T-helper 17 cell (primary cell): ENCODE measurements at places on chromosomes 2 and 18.

- no peak for DNase-seq
These were observed 145.4 kb upstream of the FOSL2 start for GRCh38 chr2:28247290-28247689.

- DNase-seq = no peak
These were observed 3.4 kb downstream of the GEN1 start for GRCh38 chr2:17757321-17757720.

DNA sequence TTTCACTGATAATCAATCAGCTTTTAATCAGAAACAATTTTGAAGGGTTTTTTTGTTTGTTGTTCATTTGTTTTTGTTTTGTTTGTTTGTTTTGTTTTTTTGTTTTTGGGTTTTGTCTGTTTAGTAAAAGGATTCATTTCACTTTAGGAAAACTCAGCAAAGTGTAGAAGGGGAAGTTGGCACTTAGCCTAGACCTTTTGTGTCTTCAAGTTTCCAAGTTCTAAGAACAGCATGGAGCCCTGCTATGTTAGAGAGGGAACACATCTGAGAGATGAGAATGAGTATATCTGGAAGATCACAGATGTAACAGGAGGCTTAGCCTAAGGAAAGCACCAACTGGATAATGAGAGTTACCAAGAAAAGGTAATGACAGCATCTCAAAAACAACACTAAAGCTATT lies 501.5 kb downstream of the ERBB4 start:
- DNase-seq = no peak

DNA sequence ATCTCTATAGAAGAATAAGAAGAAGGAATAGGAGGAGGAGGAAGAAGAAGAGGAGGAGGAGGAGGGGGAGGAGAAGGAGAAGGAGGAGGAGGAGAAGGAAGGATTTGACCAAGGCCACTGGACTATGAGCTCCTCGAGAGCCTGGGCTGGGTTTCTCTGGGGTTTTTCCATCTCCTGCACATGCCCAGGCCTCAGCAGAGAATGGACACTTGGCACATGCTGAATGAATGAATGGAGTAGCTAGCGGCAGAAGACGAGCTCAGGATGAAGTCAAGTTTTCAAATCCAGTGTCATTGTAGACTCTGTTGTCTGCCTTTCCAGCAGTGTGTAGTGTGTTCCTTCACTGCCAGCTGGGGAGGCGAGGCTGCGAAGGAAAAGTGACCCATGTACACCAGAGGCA lies 2.2 kb downstream of the MYO7B start:
- no peak for DNase-seq

DNA sequence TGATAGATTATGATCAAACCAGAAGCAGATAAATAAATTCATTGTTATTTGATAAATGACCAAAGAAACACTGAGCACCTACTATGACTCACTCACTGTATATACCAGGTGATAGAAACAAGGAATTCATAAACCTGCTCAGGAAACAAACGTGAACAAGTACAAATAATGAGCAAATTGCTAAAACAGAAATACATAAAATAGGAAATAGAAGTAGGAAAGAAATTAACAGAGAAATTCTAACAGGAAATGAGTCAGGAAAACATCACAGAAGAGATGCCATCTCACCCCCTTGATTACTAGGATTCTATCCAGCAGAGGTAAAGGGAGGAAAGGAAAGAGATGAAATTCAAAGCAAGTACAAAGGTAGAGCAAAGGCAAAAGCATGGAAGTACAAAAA lies 31.3 kb downstream of the EXOC6B start:
- no peak for DNase-seq

DNA sequence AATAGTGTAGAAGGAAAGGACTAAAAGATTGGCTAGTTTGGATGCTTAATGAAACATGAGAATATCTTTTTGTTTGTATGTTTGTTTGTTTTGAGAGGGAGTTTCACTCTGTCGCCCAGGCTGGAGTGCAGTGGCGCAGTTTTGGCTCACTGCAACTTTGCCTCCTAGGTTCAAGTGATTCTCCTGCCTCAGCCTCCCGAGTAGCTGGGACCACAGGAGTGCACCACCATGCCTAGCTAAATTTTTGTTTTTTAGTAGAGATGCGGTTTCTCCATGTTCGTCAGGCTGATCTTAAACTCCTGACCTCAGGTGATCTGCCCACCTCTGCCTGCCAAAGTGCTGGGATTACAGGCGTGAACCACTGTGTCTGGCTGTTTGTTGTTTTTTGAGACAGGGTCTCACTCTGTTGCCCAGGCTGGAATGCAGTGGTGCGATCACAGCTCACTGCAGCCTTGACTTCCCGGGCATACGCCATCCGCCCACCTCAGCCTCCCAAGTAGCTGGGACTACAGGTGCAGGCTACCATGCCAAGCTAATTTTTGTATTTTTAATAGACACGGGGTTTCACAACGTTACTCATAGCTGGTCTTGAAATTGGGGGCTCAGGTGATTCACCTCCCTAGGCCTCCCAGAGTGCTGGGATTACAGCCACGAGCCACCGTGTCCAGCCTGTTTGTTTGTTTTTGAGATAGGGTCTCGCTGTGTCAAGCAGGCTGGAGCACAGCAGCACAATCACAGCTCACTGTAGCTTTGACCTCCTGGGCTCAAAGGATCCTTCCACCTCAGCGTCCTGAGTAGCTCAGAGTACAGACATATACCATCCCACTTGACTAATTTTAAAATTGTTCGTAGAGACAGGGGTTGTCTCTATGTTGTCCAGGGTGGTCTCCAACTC lies 209.2 kb downstream of the MYCN start:
- no peak for DNase-seq

DNA sequence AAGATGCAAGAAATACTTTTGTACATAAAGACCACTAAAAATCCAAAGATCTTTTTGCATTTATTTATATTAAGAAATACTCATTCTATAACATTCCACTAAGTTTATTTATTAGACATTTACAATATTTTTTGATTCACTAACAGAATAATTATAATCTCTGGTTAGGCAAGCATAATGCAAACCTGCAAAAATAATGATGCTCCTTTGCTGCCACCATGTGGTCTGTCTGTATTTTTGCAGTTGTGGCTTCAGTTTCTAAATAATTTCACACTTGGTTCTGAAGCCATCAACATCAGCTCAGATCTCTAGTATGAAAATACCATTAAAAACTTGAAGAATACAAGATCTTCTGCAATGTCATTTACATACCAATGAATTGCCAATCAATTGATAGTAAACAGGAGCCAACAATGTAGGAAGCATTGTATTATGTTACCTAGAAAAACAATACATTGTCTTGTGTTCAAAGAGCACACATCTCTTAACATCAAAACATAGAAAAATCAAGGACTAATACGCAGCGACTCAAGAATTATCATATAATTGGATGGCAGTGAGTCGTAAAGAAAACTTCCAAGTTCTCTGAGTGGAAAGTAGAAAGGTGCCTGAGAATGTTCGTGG lies 28.8 kb upstream of the WDR75 start:
- no peak for DNase-seq

DNA sequence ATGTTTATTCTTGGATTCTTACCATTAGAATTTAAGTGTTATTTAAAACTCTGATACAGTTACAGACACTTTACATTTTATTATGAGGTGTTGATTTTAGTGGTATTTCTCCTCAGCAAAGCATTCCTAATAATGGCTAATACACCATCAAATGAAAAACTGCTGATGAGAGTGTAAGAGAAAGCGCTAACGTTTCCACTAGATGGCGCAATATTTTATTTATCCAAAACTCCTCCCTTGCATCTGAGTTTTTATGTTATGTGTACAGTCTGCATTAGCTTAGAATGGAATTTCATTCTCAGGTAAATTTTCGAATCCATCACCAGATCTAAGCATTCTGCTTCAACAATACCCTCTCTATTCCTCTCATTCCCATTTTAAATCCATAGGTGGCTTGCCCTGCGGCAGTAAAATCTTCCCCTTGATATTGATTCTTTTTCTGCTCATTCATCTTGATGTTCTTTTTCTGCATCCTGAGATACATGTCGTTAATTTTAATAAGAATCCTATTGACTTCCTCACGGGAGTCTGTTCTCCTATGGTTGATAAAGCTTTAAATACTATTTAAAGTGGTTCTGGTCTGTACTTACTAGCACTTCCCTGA lies 53.9 kb downstream of the PRKRA start:
- no peak for DNase-seq

- DNase-seq = no peak
These were observed 1.1 kb downstream of the L3MBTL4 start for GRCh38 chr18:6413579-6414117.

GRCh38 chr2:125471963-125472362 lies 1184.0 kb upstream of the GYPC start:
- DNase-seq = no peak

DNA sequence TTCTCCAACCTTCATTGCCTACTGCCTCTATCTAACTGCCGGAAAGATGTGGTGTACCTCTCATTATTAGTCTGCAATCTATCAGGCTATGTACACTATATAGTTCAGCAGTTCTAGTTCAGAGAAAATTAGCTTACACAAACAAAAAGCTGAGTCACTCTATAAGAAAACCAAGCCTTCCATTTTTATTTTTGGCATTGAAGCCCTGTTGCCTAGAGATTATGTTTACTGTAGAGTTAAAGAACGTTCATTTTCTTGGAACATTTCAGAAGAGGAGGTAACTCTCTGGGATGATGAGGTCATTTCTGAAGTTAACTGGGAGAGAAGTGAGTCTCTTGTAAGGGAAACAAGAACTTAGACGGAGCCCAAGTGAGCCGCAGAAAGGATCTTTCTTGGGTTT lies 133.5 kb downstream of the FAM124B start:
- no peak for DNase-seq

- DNase-seq = no peak
These were observed 58.4 kb upstream of the GREB1L start for GRCh38 chr18:21183670-21184069.

- no peak for DNase-seq
These were observed 270.3 kb downstream of the NEDD4L start for GRCh38 chr18:58314284-58314683.

DNA sequence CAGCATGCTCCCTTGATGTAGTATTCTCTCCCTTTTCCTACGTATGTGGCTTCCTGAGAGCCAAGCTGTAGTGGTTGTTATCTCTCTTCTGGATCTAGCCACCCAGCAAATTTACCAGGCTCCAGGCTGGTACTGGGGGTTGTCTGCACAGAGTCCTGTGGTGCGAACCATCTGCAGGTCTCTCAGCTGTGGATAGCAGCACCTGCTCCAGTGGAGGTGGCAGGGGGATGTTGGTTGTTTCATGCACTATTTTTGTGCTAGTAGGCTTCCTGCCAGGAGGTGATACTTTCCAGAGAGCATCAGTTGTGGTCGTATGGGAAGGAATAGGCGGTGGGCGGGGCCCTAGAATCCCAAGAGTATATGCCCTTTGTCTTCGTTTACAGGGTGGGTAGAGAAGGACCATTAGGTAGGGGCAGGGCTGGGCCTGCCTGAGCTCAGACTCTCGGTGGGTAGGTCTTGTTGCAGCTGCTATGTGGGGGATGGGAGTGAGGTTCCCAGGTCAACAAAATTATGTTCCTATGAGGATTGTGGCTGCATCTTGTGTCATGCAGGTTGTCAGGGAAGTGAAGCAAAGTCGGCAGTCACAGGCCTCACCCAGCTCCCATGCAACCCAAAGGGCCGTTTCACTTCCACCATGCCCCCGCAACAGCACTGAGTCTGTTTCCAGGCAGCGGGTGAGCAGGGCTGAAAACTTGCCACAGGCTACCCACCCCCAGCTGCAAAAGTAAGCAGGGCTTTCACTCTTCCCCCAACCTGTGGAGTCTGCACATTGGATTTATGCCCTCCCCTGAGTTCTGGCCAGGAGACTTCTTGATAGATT lies 1139.5 kb downstream of the BCL11A start:
- no peak for DNase-seq

- DNase-seq = no peak
These were observed 14.1 kb upstream of the ZSWIM2 start for GRCh38 chr2:186862869-186863709.

GRCh38 chr2:19178175-19178574 lies 180.2 kb downstream of the OSR1 start:
- no peak for DNase-seq

DNA sequence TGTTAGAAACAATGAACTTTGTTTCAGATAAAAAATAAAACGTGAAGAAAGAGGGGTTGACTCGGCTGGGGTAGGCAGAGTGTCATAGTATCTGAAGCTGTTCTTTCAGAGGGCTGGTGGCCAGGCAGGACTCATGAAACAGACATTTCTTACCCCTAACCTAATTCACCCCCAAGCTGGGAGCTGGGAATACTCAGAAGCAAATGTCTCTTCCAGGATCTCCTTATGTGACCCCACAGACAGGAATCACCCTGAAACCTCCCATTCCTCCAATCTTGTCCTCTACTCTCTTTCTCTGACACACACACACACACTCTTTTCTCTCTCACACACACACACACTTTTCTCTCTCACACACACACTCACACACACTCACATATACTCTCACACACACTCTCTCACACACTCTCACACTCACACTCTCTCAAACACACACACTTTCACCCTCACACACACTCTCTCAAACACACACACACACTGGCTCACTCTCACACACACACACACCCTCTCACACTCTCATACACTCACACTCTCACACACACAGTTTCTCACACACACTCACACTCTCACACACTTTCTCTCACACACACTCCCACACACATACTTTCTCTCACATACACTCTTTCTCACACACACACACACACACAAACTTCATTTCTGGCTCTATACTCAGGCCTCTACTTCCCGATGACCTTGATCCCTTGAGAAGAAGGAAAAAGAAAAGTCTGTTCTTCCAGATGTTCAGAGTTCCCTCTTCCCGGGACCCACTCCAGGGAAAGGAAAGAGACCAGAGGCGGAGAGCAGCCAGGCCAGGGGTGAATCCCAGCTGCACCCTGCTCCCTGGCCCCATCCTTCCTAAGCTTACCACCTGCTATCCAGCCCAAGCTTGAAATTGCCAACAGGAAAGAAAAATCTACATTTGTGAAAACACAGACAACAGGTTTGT lies 167.7 kb downstream of the TXNL1 start:
- no peak for DNase-seq

- no peak for DNase-seq
These were observed 38.2 kb upstream of the PPM1B start for GRCh38 chr2:44130441-44130840.

DNA sequence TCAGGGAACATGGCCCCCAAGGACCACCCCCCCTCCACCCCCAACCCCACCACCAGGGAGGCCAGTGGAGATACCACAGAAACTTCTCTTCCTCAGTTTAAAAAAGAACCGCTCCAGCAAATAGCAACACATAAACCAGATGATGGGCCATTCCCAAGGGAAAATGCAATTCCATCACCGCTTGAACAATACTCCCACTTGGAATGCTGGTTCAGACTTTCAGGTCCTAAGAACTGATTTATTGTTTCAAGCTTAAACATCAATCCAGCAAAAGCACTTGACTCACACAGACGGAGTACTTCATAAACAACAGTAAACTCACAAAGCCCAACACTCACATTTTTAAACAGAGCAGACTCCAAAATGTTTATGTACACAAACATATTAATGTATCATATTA lies 6.9 kb downstream of the HDAC4 start:
- DNase-seq = no peak

DNA sequence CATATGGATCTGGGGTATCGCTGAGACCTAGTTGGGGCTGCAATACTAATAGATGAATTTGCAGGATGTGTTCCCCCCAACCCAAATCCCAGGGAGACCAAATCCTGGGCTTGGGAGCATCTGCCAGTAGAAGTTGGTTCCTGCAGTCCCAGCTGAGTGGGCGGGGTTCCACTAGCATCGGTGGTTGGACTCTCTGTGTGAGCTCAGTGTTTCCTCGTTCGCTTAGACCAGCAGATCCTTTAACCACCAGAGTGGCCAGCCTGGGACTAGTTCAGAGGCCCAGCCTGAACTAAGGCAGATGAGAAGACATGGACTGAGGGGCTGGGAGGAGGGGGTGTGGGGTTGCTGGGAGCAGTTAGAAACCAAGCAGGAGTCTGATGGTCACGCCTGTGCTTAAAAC lies 40.7 kb downstream of the PCARE start:
- no peak for DNase-seq
